ENCODE measurements at places on chromosomes 5 and 9. TPM values are rescaled to one million over a fixed set of nuclear protein-coding genes. Genes with fewer than 3 reads are reported as not detected.

Gene CARD9
- 0.26 TPM for polyA plus RNA-seq

Gene PPIC
- polyA plus RNA-seq = not detected

Gene IL9
- polyA plus RNA-seq = not detected

Gene HAVCR1
- not detected for polyA plus RNA-seq

Gene GABRA1
- not detected for polyA plus RNA-seq

Gene SLC6A7
- polyA plus RNA-seq = not detected

Gene DIRAS2
- not detected for polyA plus RNA-seq

Gene DRD1
- not detected for polyA plus RNA-seq

Data from IgD-negative memory B cell (primary cell).